ENCODE measurements at places on chromosomes 3 and 15.

DNA sequence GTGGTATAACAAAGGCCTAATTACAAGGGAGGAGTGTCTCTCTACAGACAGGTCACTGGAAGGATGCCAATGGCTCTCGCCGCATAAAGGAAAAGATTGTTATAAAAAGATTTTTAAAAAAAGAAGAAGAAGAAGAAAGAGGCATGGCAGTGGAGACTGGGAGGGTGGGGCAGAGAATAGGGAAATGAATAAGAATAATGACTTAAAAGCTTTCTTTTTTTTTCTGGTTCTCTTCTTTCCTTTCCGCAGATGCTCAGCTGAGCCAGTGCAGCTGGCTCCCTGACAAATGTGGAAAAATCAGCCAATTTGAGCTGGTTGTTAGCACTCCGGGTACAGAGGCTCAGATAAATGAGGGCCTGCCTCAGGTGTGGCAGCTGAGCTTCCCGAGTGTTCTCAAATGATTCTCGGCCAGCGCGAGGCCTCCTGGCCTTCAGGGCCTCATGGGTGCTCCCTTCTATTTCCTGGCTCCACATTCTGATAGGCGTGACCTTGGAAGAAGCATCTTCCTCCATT is 234.1 kb downstream of the RORA start:
- H3K4me1 ChIP-seq, result no peaks in the 10 kb centered on the region
- H3K4me3 ChIP-seq, result no peak overlapping the region
- H3K27me3 ChIP-seq, result no peaks in the 10 kb centered on the region
- H3K27ac ChIP-seq, result no peak overlapping the region
- no peak for DNase-seq

DNA sequence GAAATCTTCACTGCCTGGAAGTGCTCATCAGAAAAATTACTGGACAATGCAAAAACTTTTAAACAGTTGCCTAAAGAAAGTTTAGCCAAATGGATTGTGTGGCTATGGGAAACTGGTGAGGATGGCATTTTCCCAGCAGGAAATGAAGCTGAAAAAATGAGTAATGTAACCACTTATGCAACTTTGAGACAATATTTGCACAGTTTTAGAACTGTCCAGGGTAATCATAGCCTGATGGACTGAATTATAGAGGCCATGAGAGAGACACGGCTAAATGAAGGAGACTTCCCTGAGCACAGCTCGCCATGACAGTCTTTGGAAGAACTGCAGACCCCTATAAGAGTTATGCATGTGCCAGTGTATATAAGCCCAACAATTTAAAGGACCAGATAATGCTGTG is 881.5 kb downstream of the VGLL3 start:
- H3K36me3 ChIP-seq, result no peaks in the 10 kb centered on the region
- no peaks in the 10 kb centered on the region for H3K27me3 ChIP-seq
- no peak overlapping the region for H3K4me3 ChIP-seq
- H3K27ac ChIP-seq, result no peak overlapping the region
- no peak for DNase-seq
- H3K4me1 ChIP-seq, result no peaks in the 10 kb centered on the region

- no peak overlapping the region for H3K4me3 ChIP-seq
- H3K27ac ChIP-seq, result no peak overlapping the region
- H3K36me3 ChIP-seq, result no peaks in the 10 kb centered on the region
- no peak for DNase-seq
- H3K27me3 ChIP-seq, result no peaks in the 10 kb centered on the region
Measured at GRCh38 chr3:24185738-24186384, 240.8 kb downstream of the NR1D2 start.

GRCh38 chr15:72353266-72353665 is 22.5 kb downstream of the HEXA start:
- H3K27me3 ChIP-seq, result no peaks in the 10 kb centered on the region
- H3K4me3 ChIP-seq, result no peak overlapping the region
- peaks cover 8% of the 10 kb centered on the region for H3K4me1 ChIP-seq
- no peak for DNase-seq

- H3K4me3 ChIP-seq, result peak within 1 kb of the TSS; percentile 46
- H3K27ac ChIP-seq, result no peak within 1 kb of the TSS
- peaks cover 12% of the 10 kb centered on the region for H3K27me3 ChIP-seq
- no peaks in the 10 kb centered on the region for H3K36me3 ChIP-seq
- DNase-seq, result no peak
Measured at GRCh38 chr15:78641102-78641748, at the start of gene CHRNB4. Gene CHRNB4 (minus strand): TSS chr15:78641210. CDS start chr15:78641133, 77 bp downstream.

DNA sequence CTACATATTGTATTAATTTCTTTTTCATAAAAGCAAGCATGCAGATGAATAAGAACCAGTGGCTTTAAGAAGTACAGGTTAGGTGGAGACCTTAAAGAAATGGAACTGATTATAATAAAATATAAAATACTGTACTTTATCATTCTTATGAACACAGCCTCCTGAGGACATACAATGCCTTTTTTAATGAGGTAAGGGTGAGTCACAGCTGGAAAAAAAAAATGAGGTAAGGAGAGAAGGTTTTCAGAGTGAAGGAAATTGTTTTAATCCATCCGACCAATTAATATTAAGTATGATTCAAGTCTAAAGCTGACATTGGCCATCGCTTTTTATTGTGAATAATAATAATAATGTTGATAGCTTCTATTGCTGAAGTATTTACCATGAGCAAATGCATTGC is 170.3 kb upstream of the SOX2 start:
- H3K27me3 ChIP-seq, result no peaks in the 10 kb centered on the region
- no peak for DNase-seq
- no peak overlapping the region for H3K4me3 ChIP-seq

- H3K27ac ChIP-seq, result no peak overlapping the region
- no peak for DNase-seq
- H3K36me3 ChIP-seq, result no peaks in the 10 kb centered on the region
Measured at GRCh38 chr3:197368821-197369220, 70.4 kb upstream of the DLG1 start.

DNA sequence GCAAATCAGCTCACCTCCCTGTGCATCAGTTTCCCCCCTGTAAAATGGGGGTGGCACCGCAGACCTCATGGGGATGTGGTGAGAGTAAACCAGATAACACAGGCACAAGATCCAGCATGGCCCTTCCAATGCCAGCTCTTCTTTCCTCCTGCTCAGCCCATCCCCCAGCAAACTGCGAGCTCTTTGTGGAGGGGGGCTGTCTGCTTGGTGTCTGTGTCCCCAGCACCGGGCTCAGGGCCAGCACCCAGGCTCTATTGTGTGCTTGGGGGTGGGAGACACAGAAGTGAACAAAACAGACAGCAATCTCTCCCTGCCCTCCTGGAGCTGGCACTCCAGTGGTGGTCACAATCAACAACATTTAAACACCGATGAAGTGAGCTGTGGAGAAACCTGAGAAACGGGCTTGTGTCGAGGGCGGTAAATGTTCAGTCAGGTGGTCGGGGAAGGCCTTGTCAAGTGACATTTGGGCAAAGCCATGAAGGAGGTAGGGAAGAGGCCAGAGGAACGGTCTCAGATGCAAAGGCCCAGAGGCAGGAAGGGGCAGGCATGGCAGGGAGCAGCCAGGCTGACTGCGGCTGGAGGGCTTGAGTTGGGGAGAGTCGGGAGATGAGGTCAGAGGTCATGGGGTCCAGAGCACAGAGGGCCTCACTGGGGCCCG is 28.4 kb downstream of the GRIP2 start:
- H3K4me1 ChIP-seq, result peaks cover 3% of the 10 kb centered on the region
- H3K4me3 ChIP-seq, result no peak overlapping the region
- no peak overlapping the region for H3K27ac ChIP-seq

DNA sequence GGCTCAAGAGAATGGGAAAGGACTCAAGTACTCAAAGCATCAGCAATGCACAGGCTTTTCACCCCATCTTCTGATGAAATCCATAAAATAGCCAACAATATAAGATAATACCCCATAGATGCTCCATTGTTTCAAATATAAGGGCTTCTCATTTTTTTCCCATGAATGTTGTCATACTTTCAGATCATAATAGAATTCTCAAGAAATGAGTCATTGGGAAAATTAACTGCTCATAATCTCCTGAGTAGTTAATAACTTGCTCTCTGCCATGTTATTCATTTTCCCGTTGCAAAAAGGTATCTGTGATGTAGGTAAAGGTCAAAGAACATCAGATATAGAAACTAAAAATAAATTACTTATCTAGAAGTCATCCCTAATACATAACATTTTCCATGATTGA is 121.9 kb downstream of the NSUN3 start:
- H3K36me3 ChIP-seq, result no peaks in the 10 kb centered on the region
- H3K27me3 ChIP-seq, result no peaks in the 10 kb centered on the region
- H3K4me1 ChIP-seq, result no peaks in the 10 kb centered on the region
- DNase-seq, result no peak

- no peak for DNase-seq
- no peak overlapping the region for H3K27ac ChIP-seq
- H3K4me3 ChIP-seq, result no peak overlapping the region
- no peaks in the 10 kb centered on the region for H3K4me1 ChIP-seq
- H3K27me3 ChIP-seq, result no peaks in the 10 kb centered on the region
- no peaks in the 10 kb centered on the region for H3K36me3 ChIP-seq
Measured at GRCh38 chr3:7607676-7608075, 746.8 kb downstream of the GRM7 start.

GRCh38 chr3:127915115-127915936 is at the start of gene KBTBD12:
Gene KBTBD12 (plus strand): TSS chr3:127915232. CDS start chr3:127923062, 7,830 bp downstream.
- no peak within 1 kb of the TSS for H3K27ac ChIP-seq
- H3K36me3 ChIP-seq, result no peaks in the 10 kb centered on the region
- no peaks in the 10 kb centered on the region for H3K27me3 ChIP-seq
- peaks cover 37% of the 10 kb centered on the region for H3K4me1 ChIP-seq

DNA sequence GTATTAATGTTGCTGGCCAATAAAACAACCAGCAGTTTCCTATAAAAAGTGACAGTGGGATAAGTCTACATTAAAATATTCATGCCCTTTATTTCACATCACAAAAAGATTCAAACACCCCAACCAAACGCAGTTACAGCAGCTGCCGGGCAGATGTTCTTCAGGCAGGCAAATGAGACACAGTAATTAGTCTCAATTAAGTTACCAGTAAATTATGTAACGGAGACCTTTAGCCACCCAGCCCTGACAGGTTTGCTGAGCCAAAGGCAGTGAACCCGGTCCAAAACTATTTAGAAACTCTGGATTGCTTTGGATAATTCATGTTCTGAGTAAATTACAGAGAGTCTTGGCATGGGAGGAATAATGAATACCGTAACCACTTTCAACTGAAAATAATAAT is 289.2 kb upstream of the LYSMD4 start:
- no peaks in the 10 kb centered on the region for H3K27me3 ChIP-seq
- H3K4me1 ChIP-seq, result peaks cover 17% of the 10 kb centered on the region
- H3K4me3 ChIP-seq, result no peak overlapping the region
- H3K36me3 ChIP-seq, result no peaks in the 10 kb centered on the region
- no peak overlapping the region for H3K27ac ChIP-seq

DNA sequence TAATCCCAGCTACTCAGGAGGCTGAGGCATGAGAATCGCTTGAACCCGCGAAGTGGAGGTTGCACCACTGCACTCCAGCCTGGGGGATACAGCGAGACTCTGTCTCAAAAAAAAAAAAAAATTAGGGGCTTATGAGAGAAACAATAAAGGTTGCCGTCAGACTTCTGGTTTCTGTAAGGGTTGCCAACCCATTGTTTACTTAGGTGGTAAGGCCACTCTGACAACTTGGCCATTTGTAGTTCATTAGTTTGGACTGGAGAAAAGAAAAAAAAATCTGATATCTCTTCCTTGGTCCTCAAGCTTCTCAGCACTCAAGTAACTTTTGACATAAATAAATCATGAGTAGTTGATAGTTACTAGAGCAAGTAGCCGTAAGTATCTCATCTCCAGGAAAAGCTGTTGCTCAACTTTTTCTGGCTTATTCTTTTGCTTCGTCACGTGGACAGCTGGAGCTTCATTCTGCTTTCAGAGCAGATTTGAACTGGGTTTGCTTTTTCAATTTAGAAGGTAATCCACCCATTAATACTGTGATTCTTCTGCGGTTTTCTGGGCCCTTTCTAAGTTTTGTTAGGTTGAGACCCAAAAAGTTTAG is 9.4 kb downstream of the SNX1 start:
- no peak for DNase-seq
- H3K27ac ChIP-seq, result no peak overlapping the region
- H3K4me3 ChIP-seq, result no peak overlapping the region
- no peaks in the 10 kb centered on the region for H3K36me3 ChIP-seq

DNA sequence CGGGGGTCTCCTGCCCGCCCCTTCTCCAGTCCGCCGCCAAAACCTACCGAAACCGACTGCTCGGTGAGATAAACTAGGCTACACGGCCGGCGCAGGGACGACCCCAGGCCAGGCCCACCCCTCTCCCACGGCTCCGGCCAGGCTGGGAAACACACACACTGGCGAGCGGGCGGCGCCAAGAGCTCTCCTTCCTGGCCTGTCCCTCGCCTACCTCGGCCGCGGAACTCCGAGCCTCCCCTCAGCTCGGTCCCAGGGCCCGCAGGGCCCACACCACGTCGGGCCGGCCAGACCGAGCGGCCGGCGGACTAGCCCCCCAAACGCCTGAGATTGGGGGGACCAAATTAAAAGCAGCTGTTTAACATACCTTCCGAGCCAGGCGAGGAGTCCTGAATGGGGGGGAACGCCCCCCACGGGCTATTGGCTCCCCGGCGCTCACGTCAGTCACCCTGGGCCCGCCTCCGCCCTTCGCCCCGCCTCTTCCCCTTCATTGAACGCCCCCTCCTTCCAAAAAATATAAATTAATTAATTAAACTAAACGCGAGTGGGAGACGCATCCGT is 4.0 kb upstream of the SIN3A start:
- H3K27me3 ChIP-seq, result no peaks in the 10 kb centered on the region
- peaks cover 27% of the 10 kb centered on the region for H3K4me1 ChIP-seq
- peak overlapping the region; percentile 89 for H3K4me3 ChIP-seq
- peak; percentile 93 for DNase-seq
- peak overlapping the region; percentile 97 for H3K27ac ChIP-seq

GRCh38 chr15:39172380-39173281 is 408.2 kb upstream of the THBS1 start:
- peak overlapping the region; percentile 75 for H3K27ac ChIP-seq
- no peak overlapping the region for H3K4me3 ChIP-seq
- peaks cover 18% of the 10 kb centered on the region for H3K4me1 ChIP-seq
- H3K36me3 ChIP-seq, result no peaks in the 10 kb centered on the region
- H3K27me3 ChIP-seq, result no peaks in the 10 kb centered on the region
- DNase-seq, result no peak

DNA sequence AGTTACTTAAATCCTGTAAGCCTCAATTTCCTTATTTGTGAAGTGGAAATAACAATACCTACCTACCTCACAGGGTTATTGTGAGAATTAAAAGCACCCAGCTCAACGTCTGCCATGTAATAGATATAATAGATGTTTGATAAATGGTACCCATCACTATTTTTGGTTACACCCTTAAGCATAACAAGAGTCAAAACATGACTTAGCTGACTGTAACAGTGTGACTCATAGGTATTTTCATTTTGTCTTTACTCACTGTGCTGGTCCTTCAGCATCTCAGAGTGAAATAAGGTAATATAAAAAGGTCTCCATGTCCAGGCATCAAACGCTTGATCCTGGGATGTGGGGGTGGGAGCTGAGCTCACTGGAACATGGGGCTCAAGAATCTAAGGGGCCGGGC is 3.1 kb downstream of the CPLX3 start:
- no peak overlapping the region for H3K27ac ChIP-seq
- peaks cover 29% of the 10 kb centered on the region for H3K27me3 ChIP-seq
- peaks cover 9% of the 10 kb centered on the region for H3K4me1 ChIP-seq
- no peak for DNase-seq
- no peak overlapping the region for H3K4me3 ChIP-seq
- no peaks in the 10 kb centered on the region for H3K36me3 ChIP-seq

- H3K4me1 ChIP-seq, result peaks cover 16% of the 10 kb centered on the region
- H3K36me3 ChIP-seq, result no peaks in the 10 kb centered on the region
- no peak overlapping the region for H3K4me3 ChIP-seq
- DNase-seq, result no peak
- H3K27me3 ChIP-seq, result no peaks in the 10 kb centered on the region
- no peak overlapping the region for H3K27ac ChIP-seq
Measured at GRCh38 chr3:197524128-197524527, 31.6 kb downstream of the BDH1 start.

All from suprapubic skin (tissue), 4 donors.